ENCODE measurements at places on chromosomes 1 and 21.

- no peak for DNase-seq
Observed at GRCh38 chr1:39195166-39196111, 9.1 kb upstream of the MACF1 start.

- DNase-seq, result no peak
Observed at GRCh38 chr1:153250166-153250565, 9.3 kb upstream of the LORICRIN start.

DNA sequence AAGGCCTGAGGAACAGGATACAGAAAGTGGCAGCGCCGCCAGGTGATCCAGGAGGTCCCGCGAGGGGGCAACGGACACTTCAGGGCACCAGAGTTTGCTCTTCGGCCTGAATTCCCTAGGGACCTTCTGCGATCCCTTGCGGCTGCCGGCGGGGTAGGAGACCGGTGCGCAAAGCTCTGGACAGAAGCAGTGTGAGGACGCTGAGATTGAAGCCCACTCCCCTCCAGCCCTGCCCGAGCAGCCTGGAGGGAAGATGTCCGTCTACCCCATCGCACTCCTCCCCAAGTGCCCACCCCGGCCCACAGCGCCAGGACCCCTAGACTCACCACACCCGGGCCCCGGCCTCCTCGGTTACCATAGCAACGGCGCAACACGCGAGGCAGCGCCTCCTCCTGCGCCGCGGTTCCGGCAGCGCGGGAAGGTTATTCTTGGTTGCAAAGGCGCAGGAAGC, at the start of gene ANKRD45:
Gene ANKRD45 (minus strand): TSS at position 361 of the 451 bp plus-strand sequence. CDS start 10,433 bp downstream, outside the sequence.
- peak; percentile 8 for DNase-seq

GRCh38 chr1:245389873-245390272, 235.1 kb downstream of the KIF26B start:
- DNase-seq, result no peak

DNA sequence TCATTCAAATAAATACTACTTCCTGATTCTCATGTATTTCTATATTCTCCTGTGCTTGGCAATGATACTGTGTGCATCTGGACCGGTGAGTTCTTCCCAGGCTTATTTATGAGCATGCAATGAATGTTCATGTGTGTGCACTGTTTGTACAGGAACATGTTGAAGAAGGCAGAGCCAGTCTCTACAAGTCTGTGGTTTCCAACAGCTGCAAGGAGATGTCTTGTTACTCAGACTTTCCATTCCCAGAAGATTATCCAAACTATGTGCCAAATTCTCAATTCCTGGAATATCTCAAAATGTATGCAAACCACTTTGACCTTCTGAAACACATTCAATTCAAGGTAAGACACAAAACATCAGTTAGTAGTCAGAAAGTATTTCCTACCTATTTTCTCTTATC, 19.1 kb downstream of the FMO1 start:
- no peak for DNase-seq

DNA sequence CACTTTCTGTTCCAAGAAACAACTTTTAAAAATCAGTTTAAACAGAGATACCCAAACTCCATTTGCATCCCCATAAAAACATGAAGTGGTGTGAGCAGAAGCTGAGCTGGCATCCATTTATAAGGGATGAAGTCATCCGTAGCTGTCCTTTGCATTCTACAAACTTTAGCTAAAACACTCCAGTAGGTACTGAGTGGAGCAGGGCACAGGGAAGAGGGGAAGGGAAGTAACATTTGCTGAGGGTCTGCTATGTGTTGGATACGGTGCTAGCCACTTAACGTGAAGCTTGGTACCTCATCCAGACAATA, 32.9 kb downstream of the VWA5B1 start:
- no peak for DNase-seq

DNA sequence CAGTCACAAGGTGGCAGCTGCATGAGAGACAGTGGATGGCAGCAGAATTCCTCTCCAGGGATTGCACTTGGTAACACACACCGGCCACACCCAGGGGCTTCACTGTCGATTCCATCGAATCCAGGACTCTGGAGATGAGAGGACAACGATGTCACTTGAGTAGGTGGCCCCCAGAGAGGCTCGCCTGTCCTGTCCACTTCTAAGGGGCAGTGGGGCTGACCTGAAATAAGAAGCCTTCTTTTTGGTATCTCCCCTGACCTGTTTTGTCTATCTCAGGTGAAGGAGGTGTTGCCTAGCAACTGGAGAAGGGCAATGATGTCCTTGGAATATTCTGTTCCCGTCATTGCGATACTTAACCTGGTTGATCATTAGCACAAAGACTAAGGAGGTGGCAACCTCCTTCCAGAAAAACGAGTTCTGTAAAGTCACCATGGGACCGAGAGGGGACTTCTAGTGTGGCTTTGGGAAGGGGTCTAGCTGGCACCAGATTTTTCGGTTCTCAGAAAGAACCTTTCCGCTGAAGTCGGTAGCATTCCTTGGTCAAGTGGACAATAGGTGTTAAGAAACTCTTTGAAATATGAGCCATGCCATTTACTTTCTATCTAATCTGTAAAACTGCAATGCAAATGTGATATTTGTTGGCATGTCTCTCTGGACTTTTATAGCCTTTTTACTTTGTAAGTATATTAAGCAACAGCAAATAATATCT, 85.2 kb upstream of the TMPRSS2 start:
- no peak for DNase-seq

DNA sequence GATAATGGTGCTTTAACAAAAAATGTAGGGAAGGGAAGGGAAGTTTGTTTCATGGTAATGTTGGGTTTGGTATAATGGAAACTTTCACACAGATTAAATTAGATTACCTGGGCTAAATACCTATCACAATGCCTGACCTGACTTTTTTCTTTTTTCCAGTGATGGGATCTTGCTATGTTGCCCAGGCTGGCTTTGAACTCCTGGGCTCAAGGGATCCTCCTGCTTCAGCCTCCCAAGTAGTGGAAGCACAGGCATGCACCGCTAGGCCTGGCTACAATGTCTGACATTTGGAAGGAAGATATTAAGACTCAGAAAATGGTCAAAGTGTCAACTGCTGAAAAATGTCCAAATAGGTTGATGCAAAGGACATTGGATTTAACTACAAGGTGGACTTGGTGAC, 67.4 kb downstream of the KCNK1 start:
- no peak for DNase-seq

DNA sequence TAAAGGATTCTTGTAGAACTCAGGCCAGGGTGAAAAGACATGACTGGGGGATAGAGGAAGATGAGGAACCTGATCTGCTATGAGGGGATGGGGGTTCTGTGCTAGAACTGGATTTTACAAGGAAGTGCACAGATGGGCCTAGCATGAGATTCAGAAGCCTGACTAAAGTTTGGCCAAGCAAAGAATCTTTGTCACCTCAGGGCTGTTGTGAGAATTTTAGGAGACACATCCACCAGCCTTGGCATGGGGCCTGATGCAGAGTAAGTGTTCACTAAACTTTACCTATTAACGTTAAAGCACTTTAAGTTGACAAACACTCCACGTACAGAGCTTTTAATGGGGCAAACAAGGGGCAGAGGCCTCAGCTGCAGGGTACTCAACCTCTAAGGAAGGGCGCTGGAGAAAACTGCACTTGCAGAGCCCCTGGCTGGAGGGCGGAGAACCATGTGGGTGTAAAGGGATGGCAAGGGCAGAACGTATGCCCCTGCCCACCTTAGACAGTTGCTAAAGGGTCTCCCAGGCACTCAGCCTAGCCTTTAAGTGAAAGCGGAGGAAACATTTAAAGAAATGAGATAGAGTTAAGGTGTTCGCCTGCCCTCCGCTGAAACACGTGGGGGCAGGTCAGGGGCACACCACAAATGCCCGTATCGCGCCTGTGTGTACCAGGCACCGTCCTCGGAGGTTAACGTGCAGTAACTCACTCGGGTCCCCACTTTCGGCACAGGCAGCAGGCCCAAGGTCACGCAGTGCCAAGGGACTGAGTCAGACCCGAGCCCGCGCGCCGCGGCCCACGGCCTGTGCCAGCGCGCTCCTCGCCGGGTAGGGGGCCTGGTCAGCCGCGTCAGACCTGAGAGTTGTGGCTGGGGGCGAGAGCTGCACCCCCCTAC, 990 bp upstream of the MRPS6 start:
- DNase-seq, result no peak

DNA sequence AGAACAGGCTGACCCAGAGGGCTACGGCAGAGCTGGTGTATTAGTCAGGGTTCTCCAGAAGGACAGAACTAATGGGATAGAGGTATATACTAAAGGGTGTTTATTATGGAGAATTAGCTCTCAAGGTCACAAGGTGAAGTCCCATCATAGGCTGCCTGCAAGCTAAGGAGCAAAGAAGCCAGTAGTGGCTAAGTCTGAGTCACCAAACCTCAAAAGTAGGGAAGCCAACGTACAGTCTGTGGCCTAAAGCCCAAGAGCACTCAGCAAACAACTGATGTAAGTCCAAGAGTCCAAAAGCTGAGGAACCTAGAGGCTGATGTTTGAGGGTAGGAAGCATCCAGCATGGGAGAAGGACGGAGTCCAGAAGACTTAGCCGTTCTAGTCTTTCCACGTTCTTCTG, 179.2 kb downstream of the BACH1 start:
- DNase-seq, result no peak

DNA sequence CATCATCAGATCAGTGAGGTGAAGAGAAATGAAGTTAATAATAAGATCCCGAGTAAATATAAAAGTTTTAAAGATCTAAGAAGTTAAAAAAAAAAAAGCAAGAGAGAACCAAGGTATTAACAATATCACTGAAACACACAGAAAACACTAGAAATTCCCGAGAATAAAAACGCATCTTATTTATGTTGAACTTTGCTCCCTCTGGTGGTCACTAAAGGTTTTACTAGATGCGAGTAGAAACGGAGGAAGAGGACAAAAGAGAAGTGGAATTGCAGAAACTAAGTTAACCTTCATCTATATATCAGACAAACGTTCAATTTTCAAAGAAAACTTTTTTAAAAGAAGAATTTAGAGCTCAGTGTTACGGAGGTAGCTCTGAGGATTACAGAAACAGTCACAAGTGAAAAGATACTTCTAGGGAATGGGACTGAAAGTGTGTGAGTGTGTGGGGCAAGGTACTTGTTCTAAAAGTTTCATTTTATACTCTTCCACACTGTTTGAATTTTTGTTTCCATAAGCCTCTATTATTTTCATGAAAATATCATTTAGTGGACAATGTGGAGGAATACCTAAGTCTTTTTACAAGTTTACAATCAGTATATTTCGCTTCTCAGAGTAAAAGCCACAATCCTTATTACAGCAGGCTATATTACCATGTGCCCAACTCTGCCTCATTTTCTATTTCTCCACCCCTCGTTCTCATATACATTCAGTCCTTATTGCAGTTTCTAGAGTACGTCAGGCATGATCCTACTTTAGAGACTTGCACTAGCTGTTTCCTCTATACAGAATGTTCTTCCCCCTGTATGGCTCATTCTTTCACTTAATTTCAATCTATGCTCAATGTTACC, 19.7 kb downstream of the ACBD6 start:
- no peak for DNase-seq

DNA sequence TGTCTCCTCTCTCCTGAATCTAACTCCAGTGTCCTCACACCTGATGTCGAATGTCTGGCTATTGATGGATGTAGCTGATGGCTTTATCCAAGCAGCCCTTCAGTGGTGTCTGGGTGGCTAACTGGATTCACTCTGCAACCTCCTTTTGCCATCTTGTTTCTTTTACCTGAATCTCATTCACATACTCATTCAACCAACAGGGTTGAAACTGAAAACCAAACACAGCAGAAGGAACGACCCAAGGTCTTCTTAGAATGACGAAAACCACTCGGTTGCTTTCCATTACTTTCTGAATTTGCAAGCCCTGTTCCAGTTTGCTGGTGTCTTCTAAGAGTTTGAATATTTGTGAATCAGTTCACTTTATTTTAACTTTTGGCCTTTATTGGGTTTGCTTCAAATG, 424.3 kb upstream of the CXADR start:
- no peak for DNase-seq

- DNase-seq, result no peak
Observed at GRCh38 chr21:27047283-27047657, 80.4 kb upstream of the ADAMTS5 start.

GRCh38 chr1:35857830-35858229, 25.2 kb upstream of the AGO1 start:
- no peak for DNase-seq

- DNase-seq, result no peak
Observed at GRCh38 chr21:43300496-43301408, 126.2 kb downstream of the SIK1 start.

DNA sequence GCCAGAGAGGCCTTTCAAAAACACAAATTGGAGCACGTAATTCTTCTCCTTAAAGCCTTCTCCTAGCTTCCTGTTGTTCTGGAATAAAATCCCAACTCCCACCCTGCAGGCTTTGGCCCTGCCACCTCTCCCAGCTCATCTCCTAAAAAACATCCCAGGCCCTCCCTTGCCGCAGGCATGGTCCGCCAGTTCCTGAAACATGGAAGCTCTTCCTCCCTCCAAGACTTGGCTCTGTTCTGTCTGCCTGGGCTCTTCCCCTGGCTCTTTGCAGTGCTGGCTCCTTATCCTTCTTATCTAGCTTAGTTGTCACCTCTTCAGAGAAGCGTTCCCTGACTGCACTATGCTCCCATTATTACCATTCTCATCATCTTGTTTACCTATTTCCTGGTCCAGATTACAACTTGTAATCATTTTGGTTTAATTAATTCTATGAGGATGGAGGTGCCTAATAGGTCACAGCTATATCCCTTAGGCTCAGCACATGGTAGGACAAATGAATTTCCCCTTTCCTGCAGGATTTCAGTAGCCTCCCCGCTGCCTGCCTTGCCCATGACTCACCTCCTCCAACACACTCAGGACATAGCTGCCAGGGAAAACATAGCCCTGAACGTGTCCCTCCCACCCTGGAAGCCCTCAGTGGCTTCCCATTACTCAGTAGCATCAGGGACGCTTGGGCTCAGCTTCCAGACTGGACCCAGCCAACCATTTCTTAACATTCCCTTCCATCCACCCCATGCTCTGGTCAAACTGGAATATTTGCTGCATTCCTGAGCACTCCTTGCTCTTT, 15.7 kb upstream of the IGSF21 start:
- DNase-seq, result no peak

DNA sequence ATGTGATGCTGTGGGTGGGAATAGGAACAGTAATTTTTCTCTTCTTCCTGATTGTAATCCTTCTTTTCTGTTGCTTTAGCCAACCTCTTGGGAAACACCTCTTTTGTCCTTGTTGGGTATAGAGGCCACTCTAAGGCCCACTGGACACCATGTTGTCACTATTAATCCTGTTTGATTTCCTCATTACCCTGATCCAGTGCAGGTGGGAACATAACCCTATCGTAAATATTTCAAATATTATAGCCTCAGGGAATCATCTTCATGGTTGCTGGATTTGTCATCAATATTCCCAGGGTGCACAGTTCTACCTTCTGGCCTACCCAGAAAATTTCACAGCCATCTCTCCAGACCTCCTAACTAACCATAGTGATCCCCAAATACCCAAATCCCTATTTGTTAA, 27.9 kb upstream of the SLC6A9 start:
- no peak for DNase-seq

- no peak for DNase-seq
Observed at GRCh38 chr1:217539510-217539909, 91.4 kb downstream of the GPATCH2 start.

GRCh38 chr1:28917757-28918118, 3.4 kb downstream of the EPB41 start:
- DNase-seq, result no peak

DNA sequence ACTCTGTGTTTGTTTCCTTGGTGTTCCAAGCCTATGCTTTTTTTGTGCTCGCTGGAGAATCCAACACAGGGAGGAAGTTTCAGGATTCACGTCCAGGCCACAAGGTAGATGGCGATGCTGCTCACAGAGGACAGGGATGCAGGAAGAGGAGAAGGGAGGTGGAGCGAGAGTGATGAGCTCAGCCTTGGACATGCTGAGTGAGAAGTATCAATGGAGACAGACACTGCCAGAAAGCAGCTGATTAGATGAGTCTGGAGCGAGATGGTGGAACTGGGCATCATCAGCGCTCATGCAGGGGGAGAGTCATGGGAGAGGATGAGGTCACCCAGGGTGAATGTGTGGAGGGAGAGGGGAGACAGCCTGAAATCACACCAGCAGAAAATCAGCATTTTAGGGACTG, 110.0 kb downstream of the GLUL start:
- DNase-seq, result no peak

Measured in stimulated activated naive B cell treated with anti-CD40 and anti-IgM and Interleukin-4, amounts not matched to agents 10 μg/mL and 1 μg/mL and 100 μg/mL, for 72 hours (primary cell).